ENCODE measurements at places on chromosomes 11 and 22.

DNA sequence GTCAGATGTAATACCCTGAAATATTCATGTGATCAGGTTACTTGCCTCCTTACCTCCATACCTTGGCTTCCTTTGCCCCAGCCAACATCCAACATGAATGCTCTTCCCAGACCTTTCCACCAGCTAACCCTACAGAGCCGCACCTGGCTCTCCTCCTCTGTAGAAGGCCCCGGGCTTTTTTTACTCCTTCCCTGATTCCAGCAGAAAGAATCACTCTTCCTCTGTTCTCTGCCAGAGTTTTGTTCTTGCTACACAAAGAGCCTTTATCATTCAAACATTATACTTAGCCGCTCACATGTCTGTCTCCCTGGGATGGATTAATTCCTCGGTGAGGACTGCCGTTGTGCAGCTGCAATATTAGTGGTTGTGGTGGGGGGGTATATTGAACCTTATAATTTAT is 116.8 kb upstream of the GRAMD1B start:
- no peak for DNase-seq
- no peak overlapping the region for H3K27ac ChIP-seq
- H3K27me3 ChIP-seq: no peaks in the 10 kb centered on the region
- no peak overlapping the region for H3K4me3 ChIP-seq
- H3K36me3 ChIP-seq: no peaks in the 10 kb centered on the region

GRCh38 chr11:86180423-86180822 is 64.1 kb upstream of the EED start:
- no peaks in the 10 kb centered on the region for H3K27me3 ChIP-seq
- H3K36me3 ChIP-seq: no peaks in the 10 kb centered on the region
- peaks cover 12% of the 10 kb centered on the region for H3K4me1 ChIP-seq

- H3K4me3 ChIP-seq: no peak overlapping the region
- no peak overlapping the region for H3K27ac ChIP-seq
- no peaks in the 10 kb centered on the region for H3K27me3 ChIP-seq
- H3K4me1 ChIP-seq: no peaks in the 10 kb centered on the region
- H3K36me3 ChIP-seq: no peaks in the 10 kb centered on the region
- no peak for DNase-seq
Observed at GRCh38 chr11:89184021-89184420, 6.3 kb downstream of the TYR start.

DNA sequence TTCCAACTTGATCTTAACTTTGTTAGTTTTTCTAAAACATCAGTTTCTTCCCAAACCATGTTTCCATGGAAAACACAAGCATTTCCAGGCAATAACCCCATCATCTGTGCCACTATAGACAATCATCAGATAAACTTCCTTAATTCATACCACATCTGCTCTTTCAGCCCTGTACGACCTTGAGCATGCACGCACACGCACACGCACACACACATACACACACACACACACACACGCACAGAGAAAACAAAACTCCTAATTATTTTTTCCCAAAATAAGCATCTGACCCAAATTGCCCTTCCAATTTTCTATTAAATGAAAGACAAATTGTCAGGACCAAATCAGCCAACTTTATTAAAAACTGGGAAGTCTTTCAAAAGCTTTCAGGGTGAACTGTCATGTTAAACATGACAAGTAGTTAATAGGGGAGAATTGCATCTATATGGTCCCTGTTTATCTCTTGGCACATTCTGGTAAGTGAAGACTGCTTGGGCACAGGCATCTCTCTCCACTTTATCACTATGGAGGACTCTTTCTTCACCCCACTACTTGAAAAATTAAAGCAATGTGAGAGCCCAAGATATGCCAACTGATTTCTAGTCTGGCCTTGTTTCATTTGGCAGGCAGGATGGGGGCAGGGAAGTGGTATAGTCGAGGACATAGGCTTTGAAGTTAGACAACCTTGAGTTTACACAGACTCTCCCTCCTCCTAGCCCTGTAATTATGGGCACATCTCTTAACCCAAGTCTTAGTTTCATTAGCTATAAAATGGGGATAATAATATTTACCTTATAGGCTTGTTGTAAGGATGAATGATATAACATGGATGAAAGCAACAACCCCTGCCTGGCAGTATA is 15.1 kb downstream of the ADM start:
- H3K36me3 ChIP-seq: no peaks in the 10 kb centered on the region
- DNase-seq: no peak
- H3K4me1 ChIP-seq: peaks cover 3% of the 10 kb centered on the region
- H3K4me3 ChIP-seq: no peak overlapping the region
- H3K27ac ChIP-seq: no peak overlapping the region

DNA sequence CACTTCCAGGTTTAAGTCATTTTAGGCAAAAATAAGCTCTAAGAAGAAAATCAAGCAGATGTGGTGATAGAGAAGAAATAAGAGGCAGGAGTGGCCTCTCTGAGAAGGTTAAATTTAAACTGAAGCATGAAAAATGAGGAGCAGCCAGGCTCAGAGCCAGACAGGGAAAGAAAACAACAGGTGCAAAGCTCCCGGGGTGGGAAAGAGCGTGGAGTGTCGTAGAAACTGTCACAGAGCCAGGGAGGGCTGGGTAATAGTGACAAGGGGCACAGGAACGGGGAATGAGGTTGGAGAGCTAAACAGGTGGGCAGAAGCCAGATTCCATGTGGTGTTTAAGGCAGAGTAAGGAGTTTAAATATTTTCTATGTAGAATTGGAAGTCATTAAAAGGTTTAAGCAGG is 132.1 kb upstream of the BLID start:
- no peaks in the 10 kb centered on the region for H3K27me3 ChIP-seq
- H3K27ac ChIP-seq: no peak overlapping the region
- H3K4me3 ChIP-seq: no peak overlapping the region

DNA sequence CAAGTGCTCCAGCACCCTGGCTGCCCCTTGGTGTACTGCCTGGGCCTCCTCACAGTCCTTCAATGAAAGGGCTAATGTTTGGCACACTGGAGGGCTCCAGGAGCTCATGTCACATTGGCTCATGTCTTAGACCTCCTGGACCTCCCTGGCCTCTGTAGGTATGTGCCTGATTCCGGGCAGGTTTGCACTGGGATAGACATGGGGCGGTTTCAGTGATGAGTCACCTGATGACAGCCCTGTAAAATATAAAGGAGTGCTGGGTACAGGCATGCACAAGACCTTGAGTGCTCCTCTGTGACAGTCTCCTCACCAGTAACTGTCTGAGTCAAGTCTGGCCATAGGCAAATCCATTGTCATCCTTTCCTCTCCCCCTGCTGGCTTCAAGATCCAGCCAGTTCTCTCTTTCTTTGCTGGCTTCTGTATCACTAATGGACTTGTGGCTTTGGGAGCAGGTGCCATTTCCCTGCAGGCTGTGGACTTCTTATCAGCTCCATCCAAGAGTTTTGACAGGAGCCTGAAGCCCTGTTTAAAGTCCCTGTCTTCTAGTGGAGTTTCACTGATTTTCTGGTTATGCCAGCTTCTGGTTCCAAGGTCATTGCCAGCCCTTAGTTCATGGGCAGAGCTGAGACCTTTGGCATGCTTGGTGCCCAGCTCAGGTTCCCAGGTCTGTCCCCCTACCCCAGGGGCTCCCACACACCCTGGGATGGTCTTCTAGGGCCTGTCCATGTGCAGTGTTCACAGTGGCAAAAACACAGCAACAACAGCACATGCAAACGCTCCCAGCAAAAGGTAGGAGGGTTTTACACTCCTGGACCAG is 22.7 kb upstream of the P2RY2 start:
- H3K4me3 ChIP-seq: no peak overlapping the region
- no peaks in the 10 kb centered on the region for H3K4me1 ChIP-seq
- no peaks in the 10 kb centered on the region for H3K36me3 ChIP-seq
- no peaks in the 10 kb centered on the region for H3K27me3 ChIP-seq
- no peak for DNase-seq

All from CD4-positive, alpha-beta T cell (primary cell).